Activated gamma-delta T cell treated with anti-CD3 and anti-CD28 coated beads, Interleukin-2, amount 50 U/mL, for 16 hours (primary cell): ENCODE measurements at places on chromosomes 3 and 15.
A peak's percentile ranks its signal among the peaks of the same experiment; 100 is the strongest.

- DNase-seq, result no peak
Observed at GRCh38 chr15:39919411-39919747, 687 bp downstream of the GPR176 start.

- no peak for DNase-seq
Observed at GRCh38 chr3:183584914-183585280, 29.4 kb upstream of the KLHL6 start.

GRCh38 chr3:126026277-126026751 is 57.3 kb downstream of the ROPN1B start:
- no peak for DNase-seq

DNA sequence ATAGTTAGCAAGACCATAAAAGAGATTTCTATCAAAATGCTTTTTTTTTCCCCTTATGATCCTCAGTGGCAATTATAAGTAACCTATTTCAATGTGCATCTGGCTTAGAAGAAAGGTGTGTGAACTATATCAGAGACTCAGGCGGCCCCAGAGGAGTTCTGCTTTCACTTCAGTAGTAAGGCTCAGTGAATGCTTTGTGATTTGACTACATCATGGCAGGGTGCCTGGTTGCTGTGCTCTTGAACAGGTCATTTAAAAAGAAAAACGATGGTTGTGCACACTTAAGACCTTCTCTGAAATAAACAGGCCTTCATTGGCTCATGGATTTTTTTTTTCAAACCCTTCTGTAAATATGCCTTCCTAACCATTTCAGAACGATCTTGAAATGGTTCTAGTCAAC is 400.4 kb upstream of the RARB start:
- DNase-seq, result no peak

DNA sequence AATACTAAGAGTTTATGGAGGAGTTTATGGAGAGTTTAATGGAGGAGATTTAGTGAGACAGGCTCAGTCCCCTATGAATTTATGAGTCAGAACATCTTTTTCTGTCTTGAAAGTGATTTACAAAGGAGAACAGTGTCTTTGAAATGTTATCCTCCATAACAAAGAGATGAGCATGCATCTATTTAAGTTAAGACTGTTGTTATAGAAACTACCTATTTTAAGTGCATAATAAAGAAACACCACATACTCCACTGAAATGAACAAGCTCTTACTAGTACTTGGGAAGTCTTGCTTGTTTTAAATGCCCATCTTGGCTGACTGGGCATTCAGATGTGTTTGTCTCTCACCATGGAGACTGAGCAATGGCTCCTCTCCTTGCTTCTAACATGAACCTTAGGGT is 118.7 kb upstream of the ACP3 start:
- DNase-seq, result no peak

DNA sequence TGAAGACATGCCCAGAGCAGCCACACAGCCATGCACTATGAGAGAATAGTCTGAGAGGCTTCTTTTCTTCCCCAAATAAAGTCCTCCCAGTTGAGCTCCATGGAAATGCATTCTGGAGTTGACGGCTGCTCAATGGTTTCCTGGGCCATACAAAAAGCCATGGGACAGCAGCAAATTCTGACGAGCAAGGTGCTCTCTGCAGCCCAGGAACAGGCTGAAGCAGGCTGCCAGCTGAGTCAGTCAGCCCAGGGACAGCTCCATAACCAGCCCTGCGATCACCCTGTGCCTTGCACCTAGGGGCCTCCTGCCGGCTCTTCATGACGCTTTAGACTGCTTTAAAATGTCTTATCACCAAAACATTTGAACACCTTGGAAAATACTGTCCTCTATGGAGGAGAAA is 256.3 kb upstream of the CHRNA7 start:
- DNase-seq, result no peak

- DNase-seq, result no peak
Observed at GRCh38 chr3:151644986-151645385, 88.7 kb upstream of the AADACL2 start.

GRCh38 chr15:91099995-91100813 is at the start of gene SV2B:
SV2B (plus strand) TSS chr15:91100257; CDS start chr15:91226264, 126,007 bp downstream.
- DNase-seq, result peak; percentile 5

DNA sequence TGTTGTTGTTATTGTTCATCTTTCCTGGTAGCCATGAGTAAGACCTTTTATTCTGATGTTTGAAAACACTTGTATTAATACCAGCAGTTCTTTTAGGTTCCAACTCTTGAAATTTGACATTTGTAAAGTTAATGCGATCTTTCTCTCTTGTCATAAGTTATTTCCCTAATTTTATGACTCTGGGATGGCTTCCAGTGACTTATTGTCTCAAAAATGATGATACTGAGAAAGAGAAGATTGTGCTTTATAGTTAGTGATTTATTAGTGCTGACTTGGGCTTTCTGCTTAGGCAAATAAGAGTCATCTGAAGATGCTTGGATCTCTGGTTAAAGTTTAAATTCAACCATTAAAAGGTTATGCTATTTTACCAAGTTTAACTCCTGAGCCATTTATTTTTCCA is 715.2 kb downstream of the GRM7 start:
- no peak for DNase-seq

DNA sequence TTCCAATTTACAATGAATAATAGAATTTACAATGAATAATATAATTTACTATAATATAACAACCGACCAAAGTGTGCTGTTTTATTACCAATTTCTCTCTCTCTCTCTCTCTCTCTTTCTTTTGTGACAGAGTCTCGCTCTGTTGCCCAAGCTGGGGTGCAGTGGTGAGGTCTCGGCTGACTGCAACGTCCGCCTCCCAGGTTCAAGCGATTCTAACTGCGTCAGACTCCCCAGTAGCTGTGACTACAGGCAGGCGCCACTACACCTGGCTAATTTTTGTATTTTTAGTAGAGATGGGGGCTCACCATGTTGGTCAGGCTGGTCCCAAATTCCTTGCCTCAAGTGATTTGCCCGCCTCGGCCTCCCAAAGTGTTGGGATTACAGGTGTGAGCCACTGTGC is 17.0 kb upstream of the CCNL1 start:
- DNase-seq, result no peak

DNA sequence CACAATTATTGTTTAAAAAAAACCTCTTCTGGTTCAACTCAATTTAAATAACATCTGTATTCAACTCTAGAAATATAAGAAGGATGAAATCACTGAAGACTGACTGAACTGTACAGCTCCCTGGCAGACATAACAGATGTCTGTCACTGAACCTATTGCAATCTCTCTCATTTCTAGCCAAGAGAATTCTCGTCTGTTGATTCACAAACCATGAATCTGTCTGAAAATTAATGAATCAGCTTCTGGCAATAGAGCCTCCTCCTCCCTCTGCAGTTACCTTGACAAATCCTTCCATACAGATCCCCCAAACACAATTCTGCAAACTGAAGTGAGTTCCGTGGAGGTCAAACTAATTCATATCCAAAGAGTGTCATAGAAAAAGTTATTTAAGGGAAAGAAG is 561.4 kb downstream of the PYDC2 start:
- DNase-seq, result no peak

GRCh38 chr3:167030082-167030725 is 349.9 kb downstream of the ZBBX start:
- no peak for DNase-seq

DNA sequence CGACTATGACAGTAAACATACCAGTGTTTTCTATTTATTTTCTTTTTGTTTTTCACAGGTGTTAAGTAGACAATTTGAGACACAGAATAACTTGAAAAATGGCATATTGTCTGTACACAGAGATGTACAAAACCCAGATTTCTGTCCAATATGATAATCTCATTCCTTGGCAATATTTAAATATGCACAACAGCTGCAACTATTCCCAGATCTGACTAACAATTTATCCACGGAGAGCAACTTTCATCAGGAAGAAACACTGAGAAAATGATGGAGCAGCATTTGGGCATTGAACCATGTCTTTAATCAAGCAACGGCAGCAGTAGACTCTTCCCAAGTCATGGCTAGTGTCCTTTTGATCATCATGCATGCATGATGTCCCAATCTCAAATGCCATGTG is 452.6 kb downstream of the ZPLD1 start:
- DNase-seq, result no peak

DNA sequence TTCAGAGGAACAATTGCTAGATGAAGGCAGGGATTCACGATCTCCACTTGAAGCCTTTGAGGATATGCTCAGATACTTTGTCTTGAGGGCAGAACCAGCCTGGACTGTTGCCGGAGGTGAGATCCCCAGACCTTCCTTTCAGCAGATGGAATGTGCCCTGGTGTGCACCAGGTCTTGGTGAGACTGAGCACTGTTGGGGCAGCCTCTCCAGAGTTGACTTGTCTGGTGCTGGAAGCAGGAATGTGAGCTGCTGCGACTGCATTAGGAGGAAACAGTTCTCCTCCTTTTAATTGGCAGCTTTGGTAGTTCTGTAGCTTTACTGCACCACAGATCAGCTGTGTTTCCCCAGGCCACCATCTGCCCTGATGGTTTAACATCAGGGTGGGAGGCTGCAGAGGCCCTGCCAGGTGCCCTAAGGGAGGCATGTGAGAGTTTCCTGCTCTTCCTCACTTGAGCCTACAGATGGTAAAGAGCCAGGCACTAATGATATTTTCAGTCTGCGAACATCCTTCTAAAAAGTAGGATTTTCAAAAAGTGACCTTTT is 58.5 kb downstream of the CTDSPL start:
- DNase-seq, result no peak
